RWPE2 (cell line): ENCODE measurements at places on chromosomes 1 and 21.

- no peak for DNase-seq
These were observed 31.9 kb downstream of the NHLH2 start for GRCh38 chr1:115809076-115809475.

- DNase-seq = no peak
These were observed 457.0 kb downstream of the USP25 start for GRCh38 chr21:16186742-16187141.

- no peak for DNase-seq
These were observed 5.7 kb downstream of the ECHDC2 start for GRCh38 chr1:52915855-52916220.

DNA sequence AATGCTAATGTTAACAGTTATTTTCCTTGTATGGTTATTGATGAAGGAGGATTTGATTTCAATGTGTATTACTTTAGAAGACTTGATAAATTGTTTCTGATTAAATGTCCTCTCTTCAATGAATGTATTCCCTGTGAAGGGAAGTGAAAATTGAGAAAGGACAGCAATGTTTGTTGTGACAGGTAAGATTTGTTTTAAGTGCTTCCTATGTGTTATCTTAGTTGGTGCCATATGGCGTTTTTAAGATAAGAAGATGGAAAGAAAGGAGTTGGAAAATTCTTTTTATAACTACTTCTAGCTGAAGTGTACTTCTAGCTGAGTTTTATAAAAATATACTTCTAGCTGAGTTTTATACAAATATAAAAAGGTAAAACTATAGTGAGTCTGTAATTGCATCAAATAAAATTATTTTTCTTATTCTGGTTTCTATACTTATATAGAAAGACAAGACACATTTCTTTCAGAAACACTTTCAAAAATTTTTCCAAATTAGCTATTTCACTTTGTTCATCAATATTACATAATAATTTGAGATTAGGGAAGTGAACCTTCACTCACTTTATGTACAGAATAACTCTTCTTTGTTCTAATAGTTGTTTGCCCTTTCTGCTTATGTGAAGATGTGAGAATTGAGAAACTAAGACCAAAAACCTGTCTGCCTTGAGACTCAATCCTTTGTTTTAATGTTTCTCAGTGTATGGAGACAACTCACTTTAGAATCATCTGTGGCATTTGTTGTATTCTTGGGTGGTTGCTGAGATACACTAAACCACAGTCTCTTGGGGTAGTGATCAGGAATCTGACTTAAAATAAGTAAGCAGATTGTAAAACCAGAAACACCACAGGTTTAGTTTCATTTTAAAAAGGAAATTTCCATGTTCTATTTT, 382.9 kb upstream of the B3GALT2 start:
- no peak for DNase-seq

GRCh38 chr1:113662101-113662500, 97.2 kb downstream of the PHTF1 start:
- DNase-seq = no peak

DNA sequence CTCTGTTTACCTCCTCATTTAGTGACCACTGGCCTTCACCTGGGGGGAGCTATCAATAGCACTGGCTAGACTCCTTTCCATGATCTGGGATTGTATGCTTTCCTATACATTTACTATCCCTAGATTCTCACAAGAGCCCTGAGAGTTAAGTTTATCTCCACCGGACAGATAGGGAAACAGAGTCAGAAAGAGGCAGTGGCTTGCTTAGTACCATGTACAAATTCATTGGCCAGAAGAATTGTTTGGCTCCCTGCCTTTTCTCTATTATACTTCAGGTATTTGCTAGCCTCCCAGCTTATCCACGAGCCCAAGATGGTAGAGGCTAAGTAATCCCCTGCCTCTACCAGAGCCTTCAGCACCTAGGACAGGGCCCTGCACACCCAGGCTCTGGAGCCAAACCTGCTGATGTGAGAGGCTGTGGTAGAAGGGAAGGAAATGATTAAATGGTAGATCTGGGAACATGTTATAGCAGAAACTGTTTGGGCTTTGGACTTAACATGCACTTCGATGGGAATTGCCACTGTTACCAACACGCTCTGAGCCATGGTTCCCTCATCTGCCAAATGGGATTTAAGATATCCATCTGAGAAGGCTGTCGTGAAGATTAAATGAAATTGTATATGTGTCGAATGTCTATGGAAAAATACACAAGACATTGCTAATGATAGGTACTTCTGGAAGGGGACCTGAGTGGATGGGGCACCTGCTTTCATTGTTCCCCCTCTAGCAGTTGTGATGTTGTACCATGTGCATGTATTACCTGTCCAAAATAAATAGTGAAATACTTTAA, 3.1 kb upstream of the BLACAT1 start:
- DNase-seq = no peak

DNA sequence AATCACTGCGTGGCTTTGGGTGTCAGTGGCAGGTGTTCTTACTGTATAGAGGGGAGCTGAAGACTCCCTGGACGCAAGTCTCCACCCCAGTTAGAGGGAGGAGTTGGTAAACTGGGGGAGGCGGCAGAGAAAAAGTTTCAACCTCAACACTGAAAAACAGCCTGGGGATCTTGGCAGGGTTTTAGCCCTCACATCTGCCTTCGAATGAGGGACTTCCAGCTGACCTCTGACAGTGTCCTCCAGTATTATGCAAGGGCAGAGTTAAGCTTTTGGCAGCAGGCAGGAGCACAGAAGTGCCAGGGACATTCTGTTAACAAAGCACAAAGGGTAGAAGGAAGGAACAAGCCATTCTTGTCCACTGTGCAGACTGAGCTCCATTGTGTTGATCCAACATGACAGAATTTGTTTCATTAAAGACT, 41.2 kb upstream of the RAB4A start:
- DNase-seq = no peak

DNA sequence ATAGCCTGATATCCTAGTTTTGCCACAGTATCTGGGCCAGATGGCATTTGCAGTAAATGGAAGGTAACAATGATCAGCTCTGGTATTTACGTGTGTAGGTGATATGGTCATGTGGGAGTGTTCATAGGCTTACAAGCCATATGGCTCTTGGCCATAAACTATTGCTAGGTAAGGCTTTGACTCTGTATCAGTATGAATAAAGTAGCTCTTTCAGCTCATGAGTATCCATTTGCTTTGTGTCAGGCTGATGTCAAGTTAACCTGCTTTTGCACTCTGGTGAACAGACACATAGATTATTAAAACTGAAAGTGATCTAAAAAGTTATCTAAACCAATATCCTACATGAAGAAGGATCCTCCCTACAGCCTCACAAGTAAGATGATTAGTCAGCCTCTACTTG, 69.0 kb downstream of the DDR2 start:
- DNase-seq = no peak

DNA sequence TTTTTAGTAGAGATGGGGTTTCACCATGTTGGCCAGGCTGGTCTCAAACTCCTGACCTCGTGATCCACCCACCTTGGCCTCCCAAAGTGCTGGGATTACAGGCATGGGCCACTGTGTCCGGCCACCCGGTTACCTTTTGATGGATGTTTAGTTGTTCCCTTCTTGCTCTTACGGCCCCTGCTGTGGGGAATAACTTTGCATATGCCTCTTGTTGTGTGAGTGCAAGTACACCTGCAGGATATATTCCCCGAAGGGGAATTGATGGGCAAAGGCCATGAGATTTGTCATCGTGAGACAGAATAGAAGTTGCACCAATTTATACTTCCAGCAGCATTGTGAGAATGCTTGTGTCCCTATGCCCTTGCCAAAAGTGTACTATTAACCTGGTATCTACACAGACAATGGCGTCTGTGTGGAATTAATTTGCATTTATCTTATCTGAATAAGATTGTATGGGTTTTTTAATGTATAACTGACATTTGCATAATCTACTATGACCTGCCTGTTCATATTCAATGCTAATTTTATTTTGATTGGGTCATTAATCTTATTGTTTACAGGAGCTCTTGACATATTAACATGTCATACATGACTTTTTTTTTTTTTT, 8.1 kb downstream of the IL6R start:
- DNase-seq = no peak

GRCh38 chr1:106603616-106604015, 452.9 kb upstream of the PRMT6 start:
- no peak for DNase-seq

GRCh38 chr1:168792592-168793125, 63.7 kb upstream of the DPT start:
- DNase-seq = no peak

DNA sequence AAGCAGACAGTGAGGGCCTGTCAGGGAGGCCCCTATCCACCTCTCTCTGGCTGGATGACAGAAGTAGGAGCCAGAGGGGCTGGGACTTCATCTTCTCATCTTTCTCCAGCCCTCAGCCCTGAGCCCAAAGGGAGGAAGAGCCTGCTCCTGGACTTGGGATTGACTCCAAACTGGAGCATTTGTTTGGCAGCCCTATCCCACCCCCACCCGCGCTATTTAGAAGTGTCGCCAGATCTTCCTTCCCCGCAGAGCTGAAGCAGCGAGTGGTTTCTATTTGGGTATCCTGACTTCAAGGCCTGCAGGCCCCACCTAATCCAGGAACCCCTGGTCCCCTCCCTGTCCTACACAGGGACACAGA, 9.6 kb downstream of the NES start:
- no peak for DNase-seq

DNA sequence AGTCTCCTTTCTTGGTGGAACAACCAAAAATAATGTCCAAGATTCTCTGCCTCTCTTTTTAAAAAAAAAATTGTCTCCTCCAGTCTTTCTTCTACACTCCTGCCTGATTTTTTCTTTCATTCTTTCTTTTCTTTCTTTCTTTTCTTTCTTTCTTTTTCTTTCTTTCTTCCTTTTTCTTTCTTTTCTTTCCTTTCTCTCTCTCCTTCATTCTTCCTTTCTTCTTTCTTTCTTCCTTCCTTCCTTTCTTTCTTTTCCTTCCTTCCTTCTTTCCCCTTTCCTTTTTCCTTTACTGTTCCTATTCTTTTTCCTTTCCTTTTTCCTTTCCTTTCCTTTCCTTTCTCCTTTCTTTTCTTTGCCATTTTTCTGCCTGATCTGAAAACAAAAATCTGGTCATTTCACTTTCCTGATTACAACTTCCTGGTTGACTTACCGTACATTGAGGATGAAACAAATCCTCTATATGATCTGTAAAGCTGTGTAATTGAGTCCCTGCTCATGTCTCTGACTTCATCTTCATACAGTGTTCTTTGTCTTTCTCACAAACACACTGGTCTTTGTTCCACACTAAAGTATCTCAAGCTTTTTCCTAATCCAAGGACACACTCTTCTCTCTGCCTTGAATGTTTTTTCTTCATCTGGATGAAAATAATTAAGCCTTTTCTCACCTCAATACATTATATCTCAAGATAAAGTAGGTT, 6.1 kb upstream of the KRTAP23-1 start:
- no peak for DNase-seq

GRCh38 chr1:5273280-5274003, 619.0 kb downstream of the AJAP1 start:
- DNase-seq = no peak

DNA sequence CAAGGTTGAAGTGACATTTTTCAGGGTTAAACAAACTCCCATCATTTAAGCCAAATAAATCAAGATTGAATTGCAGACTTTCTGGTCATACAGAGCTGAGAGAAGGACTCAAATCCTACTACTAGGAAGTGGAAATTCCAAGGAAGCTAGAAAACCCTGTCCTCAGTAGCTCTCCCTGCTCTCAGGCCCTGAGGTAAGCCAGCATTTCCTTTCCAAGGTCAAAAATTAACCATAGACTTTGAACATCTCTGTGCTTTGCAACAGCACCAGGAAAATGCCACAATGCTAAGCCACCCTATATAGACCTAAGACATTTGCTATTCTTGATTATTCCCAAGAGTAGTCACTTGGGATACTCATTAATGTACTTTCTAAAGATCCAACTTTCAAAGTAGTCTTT, 45.1 kb downstream of the LUZP1 start:
- no peak for DNase-seq

DNA sequence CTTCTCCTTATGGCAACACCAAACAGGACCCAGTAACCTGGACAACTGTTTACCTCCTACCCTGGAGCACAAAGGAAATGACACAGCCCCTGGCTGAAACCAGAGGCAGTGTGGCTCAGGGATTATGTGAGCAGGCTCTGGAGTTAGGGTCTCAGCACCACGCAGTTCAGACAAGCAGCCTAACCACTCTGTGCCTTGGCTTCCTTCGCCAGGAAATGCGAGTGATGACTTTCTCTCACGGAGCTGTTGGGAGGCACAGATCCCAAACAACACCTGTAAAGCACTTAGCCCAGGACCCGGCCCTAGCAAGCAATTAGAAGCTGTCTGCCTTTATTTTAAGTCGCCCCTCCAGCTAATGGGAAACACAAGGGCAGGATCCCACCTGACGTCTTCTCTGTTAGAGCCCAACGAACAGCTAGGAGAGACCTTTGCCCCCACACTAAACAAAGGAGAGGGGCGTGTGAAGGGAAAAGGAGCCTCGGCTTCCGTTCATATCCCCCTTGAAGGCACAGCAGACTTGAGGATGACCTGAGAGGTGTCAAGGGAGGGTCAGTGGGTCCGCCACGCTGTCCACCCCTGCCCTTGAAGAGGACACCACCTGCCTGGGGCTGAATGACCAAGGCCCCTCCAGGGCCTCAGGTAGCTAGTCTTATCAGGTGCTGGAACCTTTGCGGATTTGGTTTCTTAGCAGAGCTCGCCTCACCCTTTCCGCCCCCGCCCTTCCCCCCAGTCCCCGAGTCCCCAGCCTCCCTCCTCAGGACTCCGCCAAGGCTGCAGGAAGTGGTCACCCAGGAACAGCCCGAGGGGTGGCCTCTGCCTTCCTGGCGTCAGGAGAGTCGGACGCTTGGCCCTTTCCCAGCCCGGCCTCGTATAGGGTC, 860 bp downstream of the TMEM63A start:
- DNase-seq = no peak

GRCh38 chr1:246809473-246809872, 85.3 kb downstream of the SCCPDH start:
- DNase-seq = no peak

DNA sequence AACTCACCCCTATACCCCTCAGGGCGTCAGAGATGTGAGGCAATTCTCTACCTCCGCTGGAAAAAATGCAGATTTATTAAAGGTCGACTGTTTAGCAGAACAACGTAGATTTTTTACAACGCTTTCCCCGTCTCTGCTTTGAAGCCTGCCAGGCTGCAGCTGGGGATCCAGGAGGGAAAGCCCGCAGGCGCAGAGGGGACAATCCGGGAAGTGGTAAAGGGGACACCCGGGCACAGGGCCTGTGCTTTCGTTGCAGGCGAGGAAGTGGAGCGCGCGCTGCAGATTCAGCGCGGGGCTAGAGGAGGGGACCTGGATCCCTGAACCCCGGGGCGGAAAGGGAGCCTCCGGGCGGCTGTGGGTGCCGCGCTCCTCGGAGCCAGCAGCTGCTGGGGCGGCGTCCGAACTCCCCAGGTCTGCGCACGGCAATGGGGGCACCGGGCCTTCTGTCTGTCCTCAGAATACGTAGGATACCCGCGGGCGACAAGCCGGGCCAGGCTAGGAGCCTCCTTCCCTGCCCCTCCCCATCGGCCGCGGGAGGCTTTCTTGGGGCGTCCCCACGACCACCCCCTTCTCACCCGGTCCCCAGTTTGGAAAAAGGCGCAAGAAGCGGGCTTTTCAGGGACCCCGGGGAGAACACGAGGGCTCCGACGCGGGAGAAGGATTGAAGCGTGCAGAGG, 5.5 kb downstream of the SIM2 start:
- DNase-seq = no peak
